ENCODE measurements at places on chromosomes 12 and 14. TPM values are rescaled to one million over a fixed set of nuclear protein-coding genes. Genes with fewer than 3 reads are reported as not detected.

The OR6C2 gene
- total RNA-seq: not detected

The C14orf39 gene
- not detected for total RNA-seq

The LALBA gene
- total RNA-seq: not detected

The B3GNT4 gene
- total RNA-seq: not detected

The IRAK4 gene
- total RNA-seq: 11.6 TPM

The SMCO2 gene
- total RNA-seq: not detected

The IKZF4 gene
- 17.0 TPM for total RNA-seq

The RIPK3 gene
- total RNA-seq: 11.8 TPM

The IL26 gene
- total RNA-seq: 8.3 TPM

The CCDC38 gene
- 0.57 TPM for total RNA-seq

The PPP4R3A gene
- total RNA-seq: 103 TPM

The TCL1B gene
- not detected for total RNA-seq

The GPR137C gene
- 0.27 TPM for total RNA-seq

The NTF3 gene
- total RNA-seq: not detected

The ALDH1L2 gene
- total RNA-seq: 0.36 TPM

The PTHLH gene
- total RNA-seq: not detected

The NDUFA12 gene
- 138 TPM for total RNA-seq

The VWF gene
- total RNA-seq: 0.12 TPM

The ATP5MC2 gene
- 327 TPM for total RNA-seq

The ARF6 gene
- total RNA-seq: 154 TPM

The PDE3A gene
- not detected for total RNA-seq

The KRT79 gene
- 0.25 TPM for total RNA-seq

The LHX5 gene
- not detected for total RNA-seq

The SLC5A8 gene
- total RNA-seq: not detected

The RNU4-1 gene
- total RNA-seq: 1,753 TPM

The SLC4A8 gene
- 14.4 TPM for total RNA-seq

The TC2N gene
- 33.4 TPM for total RNA-seq

The KLRK1 gene
- 2.8 TPM for total RNA-seq

The COQ5 gene
- 37.8 TPM for total RNA-seq

The SCFD1 gene
- total RNA-seq: 49.9 TPM

The RTN1 gene
- total RNA-seq: not detected

The TRIP11 gene
- total RNA-seq: 32.3 TPM

The LRRK2 gene
- total RNA-seq: not detected

The STRN3 gene
- 22.5 TPM for total RNA-seq
